Activated CD4-positive, CD25-positive, alpha-beta regulatory T cell treated with anti-CD3 and anti-CD28 coated beads, Interleukin-2, amount 50 U/mL, for 72 hours (primary cell): ENCODE measurements at places on chromosomes 3 and 15.
A peak's percentile ranks its signal among the peaks of the same experiment; 100 is the strongest.

- peak; percentile 72 for DNase-seq
Observed at GRCh38 chr3:169149349-169149890, 514.1 kb downstream of the MECOM start.

- DNase-seq: no peak
Observed at GRCh38 chr15:77243135-77243534, 172.2 kb upstream of the TSPAN3 start.

GRCh38 chr3:43246976-43247375, 39.4 kb upstream of the SNRK start:
- no peak for DNase-seq

DNA sequence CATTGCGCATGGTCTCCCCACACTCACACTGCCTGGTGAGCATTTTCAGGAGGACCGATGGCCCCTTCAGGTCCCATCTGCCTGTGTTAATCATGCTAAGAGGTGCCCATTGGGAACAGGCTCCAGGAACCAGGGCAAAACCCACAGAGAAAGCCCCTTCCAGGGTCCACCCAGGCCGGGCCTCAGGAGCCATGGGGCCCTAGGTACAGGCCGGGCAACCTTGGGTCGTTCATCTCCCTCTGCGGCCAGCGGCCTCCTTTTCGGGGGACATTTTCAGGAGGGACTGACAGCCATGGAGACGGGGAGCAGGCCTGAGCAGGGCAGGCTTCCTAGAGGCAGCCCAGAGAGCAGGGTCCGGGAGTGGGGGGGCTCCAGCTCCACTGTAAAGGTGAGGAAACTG, 68.0 kb upstream of the TAMM41 start:
- no peak for DNase-seq

DNA sequence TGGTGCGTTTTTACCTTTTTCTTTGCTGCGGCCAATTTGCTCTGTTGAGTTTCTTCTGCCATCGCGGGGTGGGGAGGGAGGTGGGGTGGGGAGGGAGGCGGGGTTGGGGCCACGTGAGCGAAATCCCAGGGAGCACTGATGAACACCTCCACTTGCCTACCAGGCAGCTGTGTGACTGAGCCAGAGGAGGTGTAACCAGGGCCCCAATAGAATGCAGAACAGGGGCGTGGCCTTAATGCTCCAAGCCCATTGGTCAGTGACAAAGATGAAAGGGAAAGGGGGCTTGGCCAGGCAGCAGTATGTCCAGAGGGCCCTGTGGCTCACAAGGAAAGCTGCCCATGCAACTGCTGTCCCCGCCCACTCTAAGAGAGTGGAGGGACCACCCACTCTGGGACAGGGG, 21.4 kb upstream of the OR4F6 start:
- DNase-seq: no peak

GRCh38 chr3:149448331-149448831, 26.1 kb upstream of the TM4SF4 start:
- no peak for DNase-seq

- no peak for DNase-seq
Observed at GRCh38 chr15:77376770-77377169, 43.1 kb downstream of the PEAK1 start.

- no peak for DNase-seq
Observed at GRCh38 chr3:109284071-109284470, 32.2 kb downstream of the DPPA2 start.
